ENCODE measurements at places on chromosomes 11 and 22. TPM values are rescaled to one million over a fixed set of nuclear protein-coding genes. Genes with fewer than 3 reads are reported as not detected.

Gene MMP11
- total RNA-seq = 7.3 TPM

Gene CRYBB1
- not detected for total RNA-seq

Gene GAB4
- not detected for total RNA-seq

Gene MUC2
- not detected for total RNA-seq

GRCh38 chr22:38656256-38657044 is at the start of the genes CBY1 and FAM227A:
Gene CBY1 (plus strand): TSS chr22:38656638. CDS start chr22:38668055, 11,417 bp downstream.
Gene FAM227A (minus strand): TSS chr22:38656392. CDS start chr22:38650168, 6,224 bp downstream.
- DNase-seq = peak; percentile 94

DNA sequence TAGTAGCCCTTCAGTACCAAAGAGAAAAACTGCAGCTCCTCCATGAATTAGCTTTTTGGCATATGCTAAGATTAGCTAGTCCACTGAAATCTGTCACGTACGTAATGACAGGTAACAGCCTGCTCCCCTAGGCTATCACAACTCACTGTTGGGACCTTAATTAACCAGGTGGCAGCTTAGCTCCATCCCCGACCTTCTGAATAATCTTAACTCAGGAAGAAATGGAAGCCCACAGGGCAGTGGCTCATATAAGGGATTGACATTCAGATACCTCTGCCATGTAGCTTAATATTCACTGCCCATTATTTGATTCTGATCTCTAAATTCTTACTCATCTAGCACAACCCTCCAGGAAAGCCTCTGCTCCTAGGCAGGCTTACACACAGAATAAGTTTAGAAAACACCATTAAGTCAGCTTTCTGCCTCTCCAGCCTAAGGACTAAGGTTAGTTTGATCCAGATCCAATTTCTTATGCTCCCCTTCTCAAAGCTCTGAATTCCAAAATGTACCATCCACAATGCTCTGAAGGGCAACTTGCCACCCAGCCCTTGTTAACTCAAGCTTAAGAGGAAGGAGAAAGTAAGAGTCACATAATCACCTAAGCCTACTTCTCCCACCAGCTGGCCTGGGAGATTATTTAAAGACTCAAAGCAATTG is 5.0 kb downstream of the HSPA8 start:
- no peak for DNase-seq

DNA sequence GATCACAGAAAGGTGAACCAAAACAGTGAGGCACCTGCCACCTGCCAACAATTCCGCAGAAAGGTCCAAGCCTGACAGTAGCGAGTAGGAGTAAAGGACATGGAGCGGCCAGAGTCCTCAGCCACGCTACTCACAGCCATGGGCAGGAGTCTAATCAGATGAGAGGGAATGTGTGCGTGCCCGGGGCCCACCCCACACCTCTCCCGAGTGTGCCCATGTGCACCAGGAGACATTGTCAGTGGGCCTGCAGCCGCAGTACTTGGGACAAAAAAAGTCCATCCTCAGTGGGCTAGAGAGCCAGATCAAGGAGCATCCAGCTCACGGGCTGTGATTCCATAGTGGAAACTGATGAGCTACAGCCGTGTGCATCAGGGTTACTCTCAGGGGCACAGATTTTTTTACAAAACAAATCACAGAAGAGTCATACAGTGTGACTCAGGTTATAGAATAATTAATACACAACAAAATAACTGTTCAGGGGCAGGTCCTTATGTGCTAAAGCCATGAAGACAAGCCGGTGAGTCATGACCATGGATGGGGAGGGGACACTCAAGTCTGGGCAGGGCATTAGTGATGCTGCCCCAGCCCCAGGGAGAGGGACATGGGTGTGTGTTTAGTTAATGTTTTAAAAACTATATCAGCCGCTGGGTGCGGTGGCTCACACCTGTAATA is 12.0 kb downstream of the SART1 start:
- no peak for DNase-seq

GRCh38 chr11:72305077-72305476 is 61.1 kb upstream of the PHOX2A start:
- no peak for DNase-seq

- no peak for DNase-seq
Measured at GRCh38 chr22:25629613-25630012, 65.1 kb downstream of the GRK3 start.

DNA sequence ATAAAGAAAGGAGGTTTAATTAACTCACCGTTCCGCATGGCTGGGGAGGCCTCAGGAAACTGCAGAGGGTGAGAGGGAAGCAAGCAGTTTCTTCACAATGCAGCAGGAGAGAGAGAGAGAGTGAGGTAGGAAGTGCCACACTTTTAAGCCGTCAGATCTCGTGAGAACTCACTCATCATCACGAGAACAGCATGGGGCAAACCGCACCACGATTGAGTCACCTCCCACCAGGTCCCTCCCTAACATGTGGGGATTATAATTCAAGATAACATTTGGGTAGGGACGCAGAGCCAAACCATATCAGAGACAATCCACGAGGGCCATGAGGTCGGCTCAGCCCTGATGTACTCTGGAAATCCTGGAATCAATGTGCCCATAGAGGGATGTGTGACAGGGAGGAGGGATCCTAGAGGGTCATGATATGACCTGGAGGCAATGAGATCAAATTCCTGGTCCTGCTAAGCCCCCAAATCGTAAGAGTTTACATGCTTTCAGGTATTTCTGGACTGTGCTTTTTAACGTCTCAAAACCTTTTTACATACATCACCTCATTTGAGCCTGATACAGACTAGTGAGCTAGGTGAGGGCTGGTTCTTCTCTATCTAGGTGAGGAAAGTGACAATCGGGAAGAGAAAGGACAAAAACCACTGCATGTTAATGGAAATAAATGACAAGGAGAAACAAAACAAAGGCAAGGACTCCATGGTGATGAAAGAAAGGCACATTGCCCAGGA is 19.5 kb upstream of the RASSF10 start:
- no peak for DNase-seq

- peak; percentile 57 for DNase-seq
Measured at GRCh38 chr11:13644997-13645687, 23.3 kb upstream of the FAR1 start.

DNA sequence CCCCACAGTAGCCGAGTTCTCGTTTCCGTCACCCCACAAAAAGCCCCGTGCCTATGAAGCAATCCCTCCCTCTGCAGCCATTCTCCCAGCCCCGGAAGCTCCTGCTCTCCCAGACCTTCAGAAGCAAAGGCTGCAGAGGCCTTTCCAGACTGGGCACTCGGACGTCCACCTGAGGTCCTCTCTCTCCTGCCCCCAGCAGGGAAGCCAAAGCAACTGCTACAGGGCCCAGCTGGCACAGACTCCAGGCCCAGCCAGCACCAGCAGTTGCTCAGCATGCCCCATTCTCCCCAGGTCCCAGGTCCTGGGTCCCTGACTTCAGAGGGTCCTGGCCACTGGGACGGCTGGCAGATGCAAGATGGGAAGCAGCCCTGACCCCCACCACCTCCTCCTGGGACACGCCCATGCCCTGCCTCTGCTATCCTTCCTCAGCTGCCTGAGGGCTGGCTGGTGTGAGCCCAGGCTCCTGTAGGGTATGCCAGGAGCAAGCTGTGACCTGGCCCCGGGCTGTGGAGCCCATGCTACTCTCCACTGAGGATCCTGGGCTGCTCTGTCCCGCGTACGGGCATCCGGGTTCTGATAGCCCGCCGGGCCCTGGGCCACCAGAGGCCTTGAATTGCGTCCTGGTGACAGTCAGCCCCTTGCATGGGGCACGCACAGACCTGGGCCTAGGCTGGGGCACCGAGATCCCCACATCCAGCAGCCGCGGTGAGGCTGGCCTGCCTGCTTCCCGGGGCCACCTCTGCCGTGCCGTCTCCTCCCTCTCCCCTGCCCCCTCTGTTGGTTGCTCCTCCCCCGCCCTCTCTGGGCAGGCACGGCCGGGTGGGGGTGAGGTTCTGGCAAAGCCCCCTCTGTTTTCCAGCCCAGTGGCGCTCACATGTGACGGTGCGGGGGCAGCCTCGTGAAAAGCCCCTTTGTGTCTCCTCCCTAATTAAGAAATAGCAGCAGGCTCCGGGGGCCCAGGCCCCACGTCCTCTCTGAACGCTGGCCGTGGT is 1310.3 kb downstream of the BRD1 start:
- no peak for DNase-seq

DNA sequence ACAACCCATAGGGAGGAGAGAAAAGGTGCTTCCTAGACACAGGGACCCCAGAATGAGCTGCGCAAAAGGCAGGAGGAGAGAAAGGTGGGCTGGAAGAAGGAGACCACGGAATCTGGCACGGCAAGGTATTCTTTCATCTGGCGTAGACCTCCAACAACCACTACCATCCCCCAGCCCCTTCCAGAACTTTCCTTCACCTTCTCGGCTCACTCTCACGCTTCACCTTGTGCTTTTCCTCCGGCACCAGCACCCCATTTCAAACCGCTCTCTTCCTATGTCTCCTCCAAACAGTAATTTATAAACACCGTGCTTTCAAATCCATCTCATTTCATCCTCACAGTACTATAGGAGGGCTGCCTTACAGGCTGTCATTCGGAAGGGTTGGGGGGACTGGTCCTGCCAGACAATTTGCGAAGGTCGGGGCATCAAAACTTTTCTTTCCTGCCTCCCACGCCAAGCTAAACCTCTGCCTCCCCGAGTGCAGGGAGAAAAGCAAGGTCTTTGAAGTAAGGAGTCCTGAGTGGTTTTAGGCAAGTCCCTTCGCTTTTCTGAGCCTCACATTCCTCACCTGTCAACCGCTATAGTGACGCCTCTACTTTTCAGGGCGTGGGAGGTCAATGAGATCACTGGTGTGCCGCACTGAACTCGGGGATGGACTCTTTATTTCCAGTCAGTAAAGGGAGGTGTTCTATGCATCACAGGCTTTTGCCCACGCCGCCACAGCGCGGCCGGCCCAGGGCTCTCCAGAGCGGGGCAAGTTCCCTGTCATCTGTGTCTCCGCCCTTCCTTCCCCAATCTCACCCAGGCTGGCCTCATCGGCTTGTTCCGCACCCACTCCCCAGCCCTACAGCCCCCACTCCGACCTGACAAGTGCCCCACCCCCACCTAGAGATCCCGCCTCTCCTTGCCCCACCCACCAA is 800 bp downstream of the KCTD21 start:
- DNase-seq = no peak

- no peak for DNase-seq
Measured at GRCh38 chr11:17952487-17952886, 60.4 kb downstream of the SERGEF start.

DNA sequence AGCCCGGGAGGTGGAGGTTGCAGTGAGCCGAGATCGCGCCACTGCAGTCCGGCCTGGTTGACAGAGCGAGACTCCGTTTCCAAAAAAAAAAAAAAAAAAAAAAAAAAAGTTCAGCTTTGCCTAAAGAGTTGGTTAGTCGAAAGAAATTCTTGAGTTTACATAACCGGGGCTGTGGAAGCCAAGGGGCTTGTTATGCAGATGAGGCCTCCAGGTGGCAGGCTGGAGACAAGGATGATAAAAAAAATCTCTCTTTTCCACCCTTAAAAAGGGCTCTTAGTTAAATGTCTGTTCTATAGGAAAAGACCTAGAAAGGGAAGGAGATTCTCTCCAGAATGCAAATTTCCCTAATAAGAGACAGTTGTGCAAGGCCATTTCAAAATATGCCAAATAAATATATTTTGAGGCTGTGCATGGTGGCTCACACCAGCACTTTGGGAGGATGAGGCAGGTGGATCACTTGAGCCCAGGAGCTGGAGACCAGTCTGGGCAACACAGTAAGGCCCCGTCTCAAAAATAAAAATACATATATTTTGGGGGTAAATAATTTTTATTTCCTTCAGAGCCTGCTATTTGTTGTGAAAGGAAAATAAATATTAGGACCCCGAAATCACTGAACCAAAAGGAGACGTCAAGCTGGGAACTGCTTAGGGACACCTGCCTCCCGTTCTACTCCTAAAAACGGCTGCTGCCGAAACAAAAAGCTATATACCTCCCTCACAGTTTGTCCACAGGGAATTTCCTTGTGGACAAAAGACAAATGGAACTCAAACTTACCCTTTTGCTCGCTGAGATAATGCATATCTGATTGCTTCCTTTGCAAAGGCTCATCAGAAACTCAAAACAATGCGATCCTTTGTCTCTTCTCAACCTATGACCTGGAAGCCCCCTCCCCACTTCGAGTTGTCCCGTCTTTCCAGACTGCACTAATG is 2.4 kb upstream of the IFITM2 start:
- peak; percentile 85 for DNase-seq

- DNase-seq = no peak
Measured at GRCh38 chr11:127071606-127072005, 71.0 kb upstream of the KIRREL3 start.

GRCh38 chr11:87722756-87723565 is 452.3 kb downstream of the RAB38 start:
- peak; percentile 51 for DNase-seq

DNA sequence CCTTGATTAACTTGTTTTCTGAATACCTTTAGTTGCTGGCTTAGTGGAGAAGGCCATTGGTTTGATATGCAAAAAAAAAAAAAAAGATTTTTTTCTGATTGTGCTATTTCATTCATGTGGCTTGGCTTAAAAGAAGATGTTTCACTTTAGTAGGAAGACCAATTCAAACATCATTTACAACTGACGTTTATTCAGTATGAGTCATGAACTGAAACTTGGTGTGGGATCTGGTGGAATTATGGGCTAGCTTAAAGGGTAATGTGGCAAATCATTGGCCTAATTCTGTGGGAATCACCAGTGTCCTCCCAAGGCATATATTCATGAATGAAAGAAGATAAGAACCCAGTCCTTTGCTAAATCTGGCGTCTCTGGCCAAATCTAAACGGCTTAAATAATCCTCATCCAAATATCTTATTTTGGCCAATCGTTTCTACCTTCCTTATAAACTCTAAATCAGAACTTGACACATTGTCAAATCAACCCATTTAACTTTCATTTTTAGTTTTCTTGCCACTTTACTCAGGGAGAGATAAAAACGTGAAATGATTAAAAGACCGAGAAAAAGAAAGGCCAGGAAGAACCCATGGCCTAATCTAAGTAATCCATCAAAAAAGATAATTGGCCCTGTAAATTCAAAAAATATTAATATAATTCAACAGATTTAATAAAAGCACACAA is 77.0 kb downstream of the DDIAS start:
- no peak for DNase-seq
